ENCODE measurements at places on chromosomes 12 and 14. TPM values are rescaled to one million over a fixed set of nuclear protein-coding genes. Genes with fewer than 3 reads are reported as not detected.
A peak's percentile ranks its signal among the peaks of the same experiment; 100 is the strongest.

Gene PRB3
- total RNA-seq = not detected

DNA sequence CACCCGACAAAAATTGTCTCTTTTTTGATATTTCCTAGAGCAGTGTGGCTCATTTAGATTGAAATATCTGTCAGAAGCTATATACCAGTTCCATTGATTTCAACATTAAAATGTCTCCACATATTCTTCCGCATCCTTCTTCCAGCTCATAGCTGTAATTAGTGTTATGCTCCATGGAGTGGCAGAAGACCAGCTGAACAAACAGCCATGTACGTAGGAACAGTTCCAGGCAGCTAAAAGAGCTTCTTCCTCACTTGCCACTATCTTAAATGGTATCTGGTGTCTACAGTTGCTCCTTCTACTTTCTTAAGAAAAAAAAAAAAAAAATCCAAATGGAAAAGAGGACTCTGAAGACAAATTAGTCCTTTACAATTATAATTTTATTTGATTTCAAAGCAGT, 848.0 kb downstream of the DIO2 start:
- DNase-seq = no peak

GRCh38 chr12:65614259-65614889, 209.9 kb upstream of the HMGA2 start:
- DNase-seq = no peak

- DNase-seq = no peak
These were observed 134.1 kb downstream of the SLC41A2 start for GRCh38 chr12:104823985-104824461.

- DNase-seq = no peak
These were observed 8.7 kb upstream of the MEG3 start for GRCh38 chr14:100816950-100817901.

DNA sequence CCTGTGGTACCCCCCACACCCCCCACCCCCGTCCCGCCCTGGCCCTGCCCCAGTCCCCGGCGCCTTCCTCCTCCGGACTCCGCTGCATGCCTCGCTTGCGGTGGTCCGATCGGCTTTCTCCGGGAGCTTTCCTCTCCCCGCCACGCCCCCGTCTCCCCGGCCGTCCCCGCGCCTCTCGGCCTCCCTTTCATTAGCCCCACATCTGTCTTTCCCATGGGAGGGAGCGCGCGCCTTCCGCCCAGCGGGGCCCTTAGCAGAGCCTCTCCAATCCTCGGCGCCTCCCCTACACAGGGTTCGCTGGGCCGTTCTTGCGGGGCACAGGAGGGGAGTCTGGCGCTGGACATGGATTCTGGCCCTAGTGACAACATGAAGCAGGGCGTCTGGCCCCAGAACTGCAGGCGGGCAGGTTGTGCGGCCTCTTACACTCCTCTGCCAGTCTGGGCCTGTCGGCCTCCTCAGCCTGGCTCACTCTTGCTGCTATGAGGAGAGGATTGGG, 1.5 kb upstream of the EFS start:
- DNase-seq = peak; percentile 67

DNA sequence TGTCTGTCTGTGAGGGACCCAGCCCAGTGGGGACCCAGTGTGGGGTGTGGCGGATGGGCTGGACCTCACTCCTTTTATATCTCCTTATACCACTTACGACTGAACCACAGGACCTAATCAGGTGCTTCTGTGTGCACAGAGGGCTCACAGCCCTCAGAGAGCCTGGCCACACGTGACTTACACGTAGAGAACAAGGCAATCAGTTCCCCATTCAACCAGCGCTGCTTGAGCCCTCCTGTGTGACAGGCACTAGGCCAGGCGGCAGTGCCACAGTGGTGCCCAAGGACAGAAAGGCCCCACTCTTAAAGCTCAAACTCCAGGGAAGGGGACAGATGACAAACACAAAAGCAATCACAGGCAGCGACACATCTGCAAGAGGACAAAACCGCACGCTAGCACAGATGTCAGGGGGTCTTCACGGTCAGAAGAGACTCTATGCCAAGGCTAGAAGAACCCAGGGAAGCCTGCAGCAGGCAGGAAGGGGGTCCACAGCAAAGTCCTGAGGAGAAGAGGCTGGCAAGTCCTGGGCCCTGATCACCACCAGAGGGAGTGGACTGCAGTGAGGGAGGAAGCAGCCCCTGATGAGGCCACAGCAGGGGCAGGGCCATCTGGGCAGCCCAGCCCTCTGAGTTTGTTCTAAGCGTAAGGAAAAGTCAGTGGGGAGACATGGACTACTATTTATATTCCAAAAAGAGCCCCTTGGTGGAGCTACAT, 39.3 kb downstream of the SETD3 start:
- DNase-seq = no peak

GRCh38 chr12:59808317-59808910, 212.6 kb downstream of the SLC16A7 start:
- DNase-seq = no peak

Gene CLEC7A
- 14.7 TPM for total RNA-seq

DNA sequence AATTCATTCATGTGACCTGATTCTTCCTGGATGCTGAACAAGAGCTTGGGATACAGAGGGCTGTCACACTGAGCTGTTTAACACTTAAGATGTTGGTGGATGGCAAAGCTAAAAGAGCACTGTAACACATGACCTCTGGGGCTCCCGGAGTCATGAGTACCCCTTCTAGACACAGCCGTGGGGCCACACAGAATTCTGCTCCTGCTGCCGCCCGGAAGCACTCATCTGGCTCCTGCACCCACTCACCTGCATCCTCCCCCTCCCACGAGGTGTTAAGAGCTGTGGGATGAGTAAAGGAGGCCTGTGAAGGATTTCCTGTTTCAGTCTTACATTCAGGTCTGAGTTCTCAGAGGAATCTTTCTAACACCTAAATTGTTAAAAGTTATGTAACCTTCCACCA, 78.0 kb upstream of the SSTR1 start:
- no peak for DNase-seq

DNA sequence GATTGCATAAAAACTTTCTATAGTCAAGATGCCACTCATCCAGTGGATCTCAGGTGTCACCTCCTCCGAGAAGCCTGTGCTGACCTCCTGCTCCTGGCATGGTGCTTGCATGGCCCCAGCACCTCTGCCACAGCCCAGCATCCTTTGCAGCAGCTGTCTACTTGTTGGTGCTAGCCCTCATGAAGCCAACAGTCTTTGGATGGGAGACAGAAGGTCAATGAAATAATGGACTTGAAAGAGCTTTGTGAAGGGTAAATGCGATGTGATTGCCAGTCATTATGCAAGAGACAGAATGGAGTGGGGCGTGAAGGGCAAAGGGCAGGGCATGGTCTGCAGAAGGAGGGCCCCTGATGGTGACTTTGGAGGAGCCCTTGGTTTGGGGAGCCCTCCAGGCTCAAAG, 63.0 kb upstream of the CLMN start:
- no peak for DNase-seq

Gene CCDC60
- total RNA-seq = not detected

GRCh38 chr12:80648881-80649280, 58.6 kb upstream of the MYF6 start:
- DNase-seq = no peak

Gene ELK3
- total RNA-seq = 28.5 TPM

- no peak for DNase-seq
These were observed 8.5 kb upstream of the PRKAB1 start for GRCh38 chr12:119659289-119659897.

DNA sequence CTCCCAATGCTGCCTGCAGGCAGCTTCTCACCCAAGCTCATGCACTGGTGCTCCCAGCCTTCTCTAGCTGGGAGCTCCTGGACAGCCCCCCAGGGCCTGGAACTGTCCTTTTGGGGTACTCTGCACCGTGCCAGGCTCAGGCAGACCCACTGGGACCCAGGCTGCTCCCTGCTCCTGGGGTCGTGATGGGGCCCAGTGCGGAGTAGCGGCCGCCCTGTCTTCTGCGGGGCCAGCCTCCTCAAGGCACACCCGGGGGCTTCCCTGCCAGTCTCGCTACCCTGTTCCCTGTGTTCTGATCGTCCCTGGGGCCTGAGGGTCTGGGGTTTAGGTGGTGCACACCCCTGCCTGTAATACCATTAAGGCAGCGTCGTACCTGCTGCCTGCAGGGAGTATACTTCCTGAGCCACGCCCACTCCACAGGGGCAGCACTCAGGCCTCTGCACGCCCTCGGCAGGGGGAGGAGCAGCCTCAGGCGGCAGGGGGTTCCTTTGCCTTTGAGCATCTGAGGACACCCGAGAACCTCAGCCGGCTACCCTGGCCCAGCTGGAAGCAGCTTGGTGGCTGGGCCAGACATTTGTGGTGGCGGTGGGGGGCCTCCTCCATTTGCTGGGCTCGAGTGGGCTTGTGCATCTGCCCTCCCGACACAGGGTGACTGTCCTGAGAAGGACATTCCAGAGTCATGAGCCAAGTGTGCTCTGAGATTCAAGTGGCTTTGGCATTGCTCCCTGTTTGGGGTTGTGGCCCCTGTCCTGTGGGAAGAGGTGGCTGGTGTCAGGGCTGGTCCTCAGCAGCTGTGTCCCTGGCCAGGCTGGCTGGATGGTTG, 9.2 kb upstream of the CRIP2 start:
- no peak for DNase-seq

DNA sequence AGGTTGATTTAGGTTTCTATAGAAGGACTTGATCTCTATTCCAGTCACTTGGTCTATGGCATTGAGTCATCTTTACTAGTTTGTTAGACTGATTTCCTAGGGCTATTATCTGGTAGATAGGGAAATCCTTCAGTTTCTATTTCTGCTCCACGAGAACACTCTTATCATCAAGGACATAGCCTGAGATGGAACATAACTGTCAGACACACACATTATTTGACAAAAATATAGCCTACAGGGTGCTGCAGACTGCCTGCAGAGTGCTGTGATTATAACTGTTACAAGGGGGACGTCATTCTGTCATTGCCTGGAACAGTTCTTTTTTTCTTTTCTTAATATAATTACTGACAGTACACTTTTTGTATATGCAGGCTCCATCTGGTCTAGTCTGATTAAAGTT, 82.0 kb downstream of the TMEM117 start:
- no peak for DNase-seq

- no peak for DNase-seq
These were observed 106.0 kb downstream of the PELI2 start for GRCh38 chr14:56224229-56224628.

DNA sequence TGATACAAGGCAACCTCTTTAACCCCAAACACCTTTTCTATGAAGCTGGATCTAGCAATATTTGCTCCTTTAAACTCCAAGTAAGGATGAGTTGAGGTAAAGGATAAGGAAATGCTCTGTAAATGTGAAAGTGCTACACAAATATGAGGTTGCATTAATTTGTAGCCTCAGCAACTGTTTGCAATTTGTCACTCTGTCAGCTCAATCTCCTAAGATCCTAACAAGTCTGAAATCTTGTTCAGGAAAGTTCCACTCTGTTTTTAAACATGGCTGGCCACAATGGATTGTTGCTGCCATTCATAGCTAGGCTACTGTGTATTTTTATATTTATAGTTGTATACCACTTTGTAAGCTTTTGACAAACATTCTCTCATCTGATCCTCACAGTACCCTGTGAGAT, 51.3 kb downstream of the SCN8A start:
- no peak for DNase-seq

- no peak for DNase-seq
These were observed 3.4 kb upstream of the C3AR1 start for GRCh38 chr12:8069582-8069981.

GRCh38 chr14:52238682-52239081, 28.8 kb upstream of the PTGDR start:
- no peak for DNase-seq

Gene CSAD
- 68.8 TPM for total RNA-seq

Gene ANKRD33
- total RNA-seq = not detected

DNA sequence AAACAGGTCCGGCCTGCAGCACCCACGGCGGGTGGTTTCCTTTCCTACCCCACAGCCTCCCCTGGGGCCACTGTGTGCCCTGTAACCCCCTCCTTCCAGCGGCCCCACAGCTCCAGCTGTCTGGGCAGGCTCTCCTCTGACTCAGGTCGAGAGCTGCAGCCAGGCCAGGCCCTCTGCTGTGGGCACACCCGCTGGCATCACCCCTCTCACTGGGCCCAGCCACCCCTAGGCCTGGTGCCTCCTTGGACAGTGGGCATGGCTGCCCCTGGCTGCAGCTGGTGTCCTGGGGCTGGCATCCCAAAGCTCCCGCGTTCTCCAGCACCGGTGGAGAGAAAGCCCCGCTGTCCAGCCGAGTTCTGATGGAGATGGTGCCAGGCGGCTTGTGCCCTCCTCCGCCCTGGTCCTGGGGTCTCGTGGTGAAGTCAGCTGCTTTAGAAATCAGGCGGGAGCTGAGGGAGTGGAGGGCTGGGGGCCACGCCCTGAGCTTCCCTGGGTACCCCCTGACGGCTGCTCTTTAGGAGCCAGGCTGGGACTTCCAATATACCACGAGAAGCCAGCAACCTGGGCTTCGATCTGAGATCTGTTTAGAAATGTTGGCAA, 114.9 kb downstream of the KIF26A start:
- DNase-seq = no peak

GRCh38 chr12:104130760-104131159, 7.2 kb downstream of the NFYB start:
- DNase-seq = no peak

All from breast epithelium (tissue), 4 donors.